ENCODE measurements at places on chromosomes 2 and 18. TPM values are rescaled to one million over a fixed set of nuclear protein-coding genes. Genes with fewer than 3 reads are reported as not detected.

- H3K4me3 ChIP-seq: peak within 1 kb of the TSS; percentile 78
- no peaks in the 10 kb centered on the region for H3K36me3 ChIP-seq
- peak; percentile 91 for DNase-seq
- H3K27me3 ChIP-seq: no peaks in the 10 kb centered on the region
- H3K4me1 ChIP-seq: no peaks in the 10 kb centered on the region
Measured at GRCh38 chr18:50878345-50879301, at the start of gene ME2. Gene ME2, plus strand, starts transcription at chr18:50879118. Its CDS starts 16,703 bp downstream, at chr18:50895821.

Gene RNF152
- 38.9 TPM for total RNA-seq

DNA sequence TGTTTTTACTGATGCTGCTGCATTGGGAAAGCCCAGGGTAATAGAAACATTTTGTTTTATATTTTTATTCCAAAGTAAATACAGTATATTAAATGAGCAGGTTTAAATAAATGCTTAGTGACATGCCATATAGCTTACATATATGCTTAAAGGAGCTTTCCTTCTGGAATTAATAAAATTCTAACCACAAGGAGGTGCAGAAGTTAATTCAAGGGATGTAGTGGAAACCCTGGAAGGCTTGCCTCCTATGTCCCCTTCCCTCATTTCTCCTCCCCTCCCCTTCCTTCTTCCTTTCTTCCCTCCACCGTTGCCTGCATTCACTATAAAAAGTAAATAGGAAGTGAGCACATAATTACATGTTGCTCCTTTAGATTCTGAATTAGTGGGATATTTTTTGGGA lies 96.3 kb downstream of the UBE2E3 start:
- H3K4me3 ChIP-seq: no peak overlapping the region
- DNase-seq: no peak
- H3K27me3 ChIP-seq: no peaks in the 10 kb centered on the region
- H3K27ac ChIP-seq: no peak overlapping the region

- H3K4me1 ChIP-seq: no peaks in the 10 kb centered on the region
- peaks cover 5% of the 10 kb centered on the region for H3K36me3 ChIP-seq
Measured at GRCh38 chr2:239187464-239188253, 213.2 kb downstream of the HDAC4 start.

DNA sequence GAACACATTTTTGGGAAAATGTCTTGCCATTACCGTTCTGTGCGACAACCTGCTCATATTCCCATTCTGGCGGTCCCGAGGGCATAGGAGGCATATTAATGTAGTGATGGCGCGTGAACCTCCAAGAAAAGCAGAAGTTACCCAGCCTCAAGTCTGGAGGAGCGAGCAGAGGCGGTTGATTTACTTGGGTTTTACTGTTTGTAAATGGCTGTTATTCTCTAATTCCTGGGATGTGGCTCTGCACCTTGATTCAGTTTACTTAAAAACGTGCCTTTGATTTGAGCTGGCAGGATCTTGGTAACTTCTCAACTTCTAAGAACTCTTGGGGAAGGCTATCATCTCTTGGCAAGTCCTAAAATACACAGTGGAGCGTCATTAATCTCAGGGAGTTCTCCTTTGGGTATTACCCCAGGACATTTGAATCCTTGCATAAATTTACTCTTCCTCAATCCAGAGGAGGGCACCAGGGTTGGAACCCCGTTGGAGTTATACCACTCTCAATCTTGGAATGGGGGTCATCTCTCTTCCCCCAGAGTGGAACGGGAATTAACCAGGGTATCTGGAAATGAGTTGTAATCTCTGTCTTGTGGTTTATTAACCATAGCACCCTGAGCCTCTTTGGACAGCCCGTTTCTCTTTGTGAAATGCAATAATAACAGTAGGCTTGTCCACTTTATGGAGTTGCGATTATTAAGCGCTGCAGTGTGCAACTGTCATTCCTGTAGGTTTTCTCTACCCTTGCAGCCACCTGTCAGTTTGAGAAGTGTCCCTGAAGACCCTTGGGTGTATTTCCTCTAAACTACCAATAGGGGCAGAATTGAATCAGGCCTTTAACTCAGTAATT lies 2.1 kb downstream of the HK2 start:
- no peaks in the 10 kb centered on the region for H3K36me3 ChIP-seq
- no peaks in the 10 kb centered on the region for H3K4me1 ChIP-seq
- no peaks in the 10 kb centered on the region for H3K27me3 ChIP-seq
- no peak for DNase-seq
- no peak overlapping the region for H3K27ac ChIP-seq

- H3K27ac ChIP-seq: no peak overlapping the region
- H3K4me1 ChIP-seq: peaks cover 11% of the 10 kb centered on the region
- peak; percentile 8 for DNase-seq
- H3K4me3 ChIP-seq: no peak overlapping the region
Measured at GRCh38 chr18:45166836-45167551, 448.3 kb upstream of the SLC14A2 start.
